T-helper 17 cell (primary cell): ENCODE measurements at places on chromosomes 5 and 9.
A peak's percentile ranks its signal among the peaks of the same experiment; 100 is the strongest.

- no peak for DNase-seq
Measured at GRCh38 chr9:136232969-136233368, 12.6 kb downstream of the QSOX2 start.

GRCh38 chr5:34587355-34588241, 68.5 kb upstream of the RAI14 start:
- no peak for DNase-seq

GRCh38 chr5:74655716-74656115, 15.2 kb upstream of the ENC1 start:
- DNase-seq = no peak

DNA sequence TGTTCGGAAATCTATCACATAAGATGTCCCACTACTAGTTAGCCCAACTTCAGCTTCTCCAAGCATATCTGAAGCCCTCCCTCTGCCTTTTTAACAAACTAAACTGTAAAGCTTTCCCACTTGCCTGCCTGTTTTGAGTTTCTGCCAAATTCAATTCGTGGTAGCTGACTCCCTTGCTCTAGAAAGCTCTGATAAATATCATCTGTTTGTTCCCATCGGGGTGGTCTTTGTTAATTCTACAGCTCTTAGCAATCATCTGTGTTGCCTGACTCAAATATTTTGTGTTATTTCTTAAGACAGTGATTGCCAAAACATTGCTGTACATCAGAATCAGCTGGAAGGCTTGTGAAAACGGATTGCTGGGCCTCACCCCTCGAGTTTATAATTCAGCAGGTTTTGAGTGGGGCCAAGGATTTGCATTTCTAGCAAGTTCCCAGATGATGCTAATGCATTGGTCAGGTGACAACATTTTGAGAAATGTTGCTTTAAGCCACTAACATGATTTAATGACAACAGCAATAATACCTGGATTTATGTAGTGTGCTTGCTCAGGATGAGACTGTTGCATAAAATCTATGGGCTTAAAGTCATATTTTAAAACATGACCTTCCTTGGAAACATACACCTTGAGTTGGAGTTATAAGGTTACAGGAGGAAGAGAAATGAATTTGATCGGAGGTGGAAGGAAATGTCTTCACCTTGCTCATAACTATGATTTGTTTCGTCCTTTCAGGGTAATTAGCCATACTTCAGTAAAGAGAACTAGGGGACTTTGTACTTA, 631.9 kb downstream of the PSAT1 start:
- DNase-seq = no peak

GRCh38 chr5:67246108-67246507, 49.5 kb upstream of the CD180 start:
- DNase-seq = no peak

DNA sequence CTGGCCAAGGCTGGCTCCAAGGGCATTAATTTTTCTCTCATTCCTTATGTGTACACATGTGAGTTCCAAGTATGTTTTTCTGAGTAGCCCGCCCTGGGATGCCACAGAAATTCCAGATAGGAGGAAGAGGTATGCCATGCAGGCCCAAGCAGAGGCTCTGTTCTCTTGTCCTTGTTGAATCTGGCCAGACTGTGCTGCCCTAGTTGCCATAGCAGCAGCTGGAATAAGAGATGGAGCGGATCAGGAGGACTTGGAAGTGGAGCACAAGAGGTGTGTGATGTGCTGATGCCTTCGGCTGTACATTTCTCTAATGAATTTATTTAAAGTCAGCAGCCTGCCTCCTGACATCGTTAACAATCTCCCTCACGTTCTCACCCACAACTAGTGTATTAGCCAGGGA, 235.6 kb upstream of the RPS23 start:
- DNase-seq = no peak

DNA sequence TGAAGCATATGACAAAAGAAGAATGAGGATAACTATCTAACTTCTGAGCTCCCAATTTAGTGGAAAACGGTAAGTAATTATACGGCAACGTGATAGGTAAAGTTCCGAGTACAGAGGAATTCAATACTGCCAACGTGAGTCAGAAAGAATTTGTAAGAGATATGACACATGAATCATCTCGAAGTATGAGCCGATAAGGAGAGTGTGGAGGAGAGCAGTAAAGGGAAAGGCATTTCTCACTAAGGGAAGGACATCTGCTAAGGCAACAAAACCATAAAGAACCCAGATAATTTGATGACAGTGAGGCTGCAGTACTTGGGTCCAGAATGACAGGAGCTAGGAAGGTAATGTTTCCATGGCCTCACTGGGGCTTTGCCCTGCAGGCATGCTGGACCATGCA, 11.0 kb downstream of the MPDZ start:
- no peak for DNase-seq

DNA sequence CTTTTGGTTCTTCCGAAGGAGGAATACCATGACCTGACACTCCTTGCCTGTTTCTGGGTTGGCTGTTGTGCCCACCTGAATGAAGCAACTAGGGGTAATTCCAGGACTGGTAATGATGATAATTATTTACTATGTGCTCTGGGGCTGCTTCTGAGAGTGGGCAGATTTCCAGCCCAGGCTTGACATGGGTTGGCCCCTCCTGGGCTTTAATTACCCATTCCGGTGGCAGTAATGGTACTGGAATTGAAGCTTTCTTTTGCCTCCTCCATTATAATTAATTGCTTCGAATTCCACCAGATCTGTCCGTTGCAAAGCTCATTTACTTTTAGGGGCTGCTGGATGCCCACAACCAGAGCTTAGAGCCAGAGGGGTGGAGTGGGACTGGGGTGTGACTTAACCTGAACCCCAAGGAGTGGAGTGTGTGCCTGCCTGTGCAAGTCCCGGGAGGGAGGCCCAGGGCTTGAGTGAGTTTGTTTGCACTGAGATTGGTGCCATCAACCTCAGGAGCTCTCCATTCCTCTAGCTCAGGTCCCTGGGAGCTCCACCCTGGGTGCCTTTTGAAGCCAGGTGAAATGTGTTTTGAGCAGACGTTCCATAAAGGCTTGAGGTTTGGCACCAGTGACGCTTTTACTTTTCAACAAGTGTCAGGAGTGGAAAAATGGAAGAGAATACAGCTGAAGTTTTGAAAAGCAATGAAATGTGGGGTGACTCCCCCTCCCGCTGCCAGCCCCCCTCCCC, 214.6 kb downstream of the PDZD2 start:
- no peak for DNase-seq

DNA sequence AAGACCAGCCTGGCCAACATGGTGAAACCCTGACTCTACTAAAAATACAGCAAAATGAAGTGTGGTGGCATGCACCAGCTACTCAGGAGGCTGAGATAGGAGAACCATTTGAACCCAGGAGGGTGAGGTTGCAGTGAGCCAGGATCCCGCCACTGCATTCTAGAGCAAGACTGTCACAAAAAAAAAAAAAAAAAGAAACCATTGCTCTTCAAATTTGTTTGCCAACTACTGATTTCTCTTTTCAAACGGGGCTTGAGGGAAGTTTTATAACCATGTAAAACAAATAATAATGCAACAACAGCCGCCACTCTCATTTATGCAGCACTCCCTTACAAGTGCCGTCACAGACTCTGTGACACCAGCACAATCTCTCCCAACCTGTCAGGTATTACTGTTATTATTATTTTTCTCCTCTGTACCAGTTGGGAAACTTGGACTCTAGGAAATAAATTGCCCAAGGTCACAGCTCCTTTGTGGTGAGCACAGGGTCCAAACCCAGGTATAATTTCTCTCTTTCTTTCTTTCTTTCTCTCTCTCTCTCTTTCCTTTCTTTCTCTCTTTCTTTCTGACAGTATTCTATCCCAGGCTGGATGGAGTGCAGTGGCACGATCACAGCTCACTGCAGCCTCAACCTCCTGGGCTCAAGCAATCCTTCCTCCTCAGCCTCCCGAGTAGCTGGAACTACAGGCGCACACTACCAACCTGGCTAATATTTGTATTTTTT, 25.4 kb downstream of the SERINC5 start:
- no peak for DNase-seq

DNA sequence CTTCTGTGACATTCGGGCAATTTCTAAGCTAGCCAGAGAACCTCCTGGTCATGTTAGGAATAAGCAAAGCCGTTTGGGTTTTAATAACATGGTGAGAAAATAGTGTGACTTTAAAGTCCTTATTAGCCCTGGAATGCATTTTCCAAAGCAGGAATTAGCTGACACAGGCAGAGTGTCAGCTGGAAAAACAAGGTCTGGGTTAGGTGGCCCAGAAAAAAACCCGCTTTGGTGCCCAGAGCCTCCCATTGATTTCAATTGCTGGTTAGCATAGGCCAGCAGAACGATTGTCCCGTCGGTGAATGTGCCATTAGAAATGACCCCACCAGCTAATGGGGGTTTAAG, 62.1 kb upstream of the CPEB4 start:
- no peak for DNase-seq

GRCh38 chr5:142997591-142997990, 227.4 kb downstream of the ARHGAP26 start:
- DNase-seq = no peak

GRCh38 chr5:68288707-68289134, 73.2 kb downstream of the PIK3R1 start:
- DNase-seq = no peak

- no peak for DNase-seq
Measured at GRCh38 chr9:128369024-128369706, 2.0 kb upstream of the URM1 start.

GRCh38 chr9:131707733-131708157, 32.1 kb downstream of the RAPGEF1 start:
- DNase-seq = no peak

DNA sequence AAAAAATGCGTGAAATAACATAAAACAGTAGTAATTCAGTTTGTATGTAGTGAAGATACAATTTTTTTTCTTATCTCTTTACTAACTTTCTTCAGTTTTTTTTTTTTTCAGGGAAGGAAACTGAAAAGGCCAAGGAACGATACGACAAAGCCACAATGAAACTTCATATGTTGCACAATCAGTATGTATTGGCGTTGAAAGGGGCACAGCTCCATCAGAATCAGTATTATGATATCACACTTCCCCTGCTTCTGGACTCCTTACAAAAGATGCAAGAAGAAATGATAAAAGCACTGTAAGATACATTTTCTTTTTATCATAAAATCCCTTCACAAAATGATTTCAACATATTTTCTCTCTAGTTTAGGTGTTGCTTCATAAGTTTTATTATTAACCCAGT, 120.0 kb downstream of the FER start:
- no peak for DNase-seq

GRCh38 chr5:172370237-172370640, 84.1 kb downstream of the SH3PXD2B start:
- no peak for DNase-seq

DNA sequence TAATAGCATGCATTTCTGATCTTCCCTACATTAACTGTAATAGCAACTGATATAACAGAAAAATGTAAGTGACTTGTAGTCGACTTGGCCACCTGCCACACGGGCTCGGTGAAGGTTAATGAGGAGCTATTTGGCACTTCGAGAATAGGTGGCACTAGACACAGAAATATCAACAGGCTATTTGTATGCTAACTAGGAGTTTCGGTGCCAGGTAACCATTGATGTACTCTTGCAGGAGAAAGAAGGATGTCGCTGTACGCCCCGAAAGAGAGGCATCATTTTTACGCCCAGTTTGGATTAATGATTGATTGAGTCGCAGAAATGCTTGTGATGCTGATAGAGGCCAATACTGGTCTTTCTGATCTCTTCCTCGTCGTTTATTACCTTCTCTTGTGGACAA, 516 bp upstream of the DMRT2 start:
- no peak for DNase-seq

DNA sequence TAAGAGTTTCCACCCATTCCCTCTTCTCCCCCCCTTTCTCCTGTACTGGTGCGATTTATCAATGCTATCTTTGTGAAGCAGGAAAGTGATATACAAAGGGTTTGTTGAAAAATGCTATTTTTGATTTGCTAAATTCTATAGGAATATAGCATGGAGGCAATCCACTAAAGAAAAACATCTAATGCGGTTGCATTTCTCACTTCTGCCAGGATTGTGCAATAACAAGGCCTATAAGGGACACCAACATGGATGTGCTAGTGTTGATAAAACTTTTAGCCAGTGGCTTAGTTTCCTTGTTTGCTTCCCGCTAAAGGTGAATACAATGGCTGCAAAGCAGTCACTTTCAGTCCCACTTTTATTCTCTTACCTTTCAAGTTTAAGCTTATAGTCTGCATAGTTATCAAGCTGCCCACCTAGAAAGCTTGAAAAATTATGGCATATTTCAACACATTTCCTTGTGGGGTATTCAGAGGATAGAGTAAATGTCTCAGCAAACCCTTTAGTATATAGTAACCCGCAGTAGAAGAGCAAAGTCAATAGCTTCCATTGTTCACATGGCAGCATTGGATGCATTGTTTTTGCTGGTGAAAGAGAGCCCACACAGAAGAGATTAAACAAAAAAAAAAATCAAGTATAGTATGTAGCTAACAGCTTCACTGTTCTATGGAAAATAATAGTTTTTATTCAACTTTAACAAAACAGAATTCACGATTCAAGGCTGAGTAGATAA, 674.6 kb upstream of the SEMA6A start:
- DNase-seq = no peak

GRCh38 chr9:100505564-100506159, 32.7 kb downstream of the TMEFF1 start:
- DNase-seq = peak; percentile 32

DNA sequence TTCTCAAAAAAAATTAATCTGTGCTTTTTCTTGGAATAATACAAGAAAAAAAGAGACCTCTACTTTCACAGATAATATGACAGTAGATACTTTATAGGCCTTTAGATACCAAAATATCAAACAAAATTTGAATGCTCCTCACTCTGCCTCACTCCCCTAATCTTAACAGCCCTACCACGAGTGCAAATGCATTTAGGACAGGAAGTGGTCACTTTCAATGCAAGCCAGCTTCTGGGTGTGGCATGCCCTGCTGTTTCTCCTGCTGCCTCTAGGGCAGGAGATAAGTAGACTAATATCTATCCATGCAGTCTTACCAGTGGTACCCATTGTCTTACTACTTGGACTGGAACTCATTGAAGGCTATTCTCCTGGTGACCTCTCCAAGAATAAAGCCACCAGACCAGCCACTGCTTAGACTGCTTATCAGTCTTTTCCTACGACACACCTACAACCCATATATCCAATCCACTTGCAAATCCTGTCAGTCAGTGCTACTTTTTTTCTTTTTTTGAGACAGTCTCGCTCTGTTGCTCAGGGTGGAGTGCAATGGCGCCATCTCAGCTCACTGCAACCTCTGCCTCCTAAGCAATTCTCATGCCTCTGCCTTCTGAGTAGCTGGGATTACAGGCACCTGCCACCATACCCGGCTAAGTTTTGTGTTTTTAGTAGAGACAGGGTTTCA, 23.0 kb downstream of the FRRS1L start:
- no peak for DNase-seq

GRCh38 chr9:84436386-84437109, 96.0 kb upstream of the SLC28A3 start:
- no peak for DNase-seq

- DNase-seq = no peak
Measured at GRCh38 chr5:155368490-155368889, 354.9 kb downstream of the KIF4B start.

GRCh38 chr9:109455391-109455790, 42.7 kb downstream of the PTPN3 start:
- no peak for DNase-seq

GRCh38 chr5:38585816-38586215, 29.4 kb upstream of the LIFR start:
- no peak for DNase-seq

- DNase-seq = no peak
Measured at GRCh38 chr9:92607773-92608172, 62.2 kb downstream of the IPPK start.

- DNase-seq = no peak
Measured at GRCh38 chr9:137731216-137731946, 112.6 kb downstream of the EHMT1 start.
